ENCODE measurements at places on chromosomes 16 and 17.

- DNase-seq: no peak
Measured at GRCh38 chr16:21654466-21654865, 2.1 kb upstream of the IGSF6 start.

DNA sequence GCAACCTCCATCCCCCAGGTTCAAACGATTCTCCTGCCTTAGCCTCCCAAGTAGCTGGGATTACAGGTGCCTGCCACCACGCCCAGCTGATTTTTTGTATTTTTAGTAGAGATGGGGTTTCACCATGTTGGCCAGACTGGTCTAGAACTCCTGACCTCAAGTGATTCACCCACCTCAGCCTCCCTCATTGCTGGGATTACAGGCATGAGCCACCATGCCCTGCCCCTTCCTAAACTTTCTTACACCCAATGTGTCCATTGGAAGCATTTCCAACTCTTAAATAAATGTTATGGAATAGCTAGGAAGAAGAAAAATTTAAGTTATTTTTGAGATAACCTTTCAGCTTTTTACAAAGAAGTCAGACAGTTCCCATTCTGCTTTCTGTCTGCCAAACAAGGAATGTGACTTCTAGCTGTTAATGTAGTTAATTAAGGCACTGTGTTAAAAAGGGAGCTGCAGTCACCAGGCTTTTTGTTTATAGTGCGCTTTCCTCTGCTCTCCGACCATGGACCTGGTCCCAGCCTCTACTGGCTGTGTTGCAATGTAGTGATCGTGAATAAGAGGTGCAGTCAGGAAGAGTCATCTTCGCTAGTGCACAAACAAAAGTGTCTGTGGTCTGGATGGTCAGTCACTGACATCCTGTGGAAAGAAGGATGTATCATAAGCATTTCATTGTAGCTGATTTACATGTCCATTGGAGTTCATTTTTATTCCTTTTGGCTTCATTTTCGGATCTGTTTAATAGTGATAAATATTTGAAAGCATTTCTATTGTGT, 39.7 kb downstream of the USP10 start:
- DNase-seq: no peak

DNA sequence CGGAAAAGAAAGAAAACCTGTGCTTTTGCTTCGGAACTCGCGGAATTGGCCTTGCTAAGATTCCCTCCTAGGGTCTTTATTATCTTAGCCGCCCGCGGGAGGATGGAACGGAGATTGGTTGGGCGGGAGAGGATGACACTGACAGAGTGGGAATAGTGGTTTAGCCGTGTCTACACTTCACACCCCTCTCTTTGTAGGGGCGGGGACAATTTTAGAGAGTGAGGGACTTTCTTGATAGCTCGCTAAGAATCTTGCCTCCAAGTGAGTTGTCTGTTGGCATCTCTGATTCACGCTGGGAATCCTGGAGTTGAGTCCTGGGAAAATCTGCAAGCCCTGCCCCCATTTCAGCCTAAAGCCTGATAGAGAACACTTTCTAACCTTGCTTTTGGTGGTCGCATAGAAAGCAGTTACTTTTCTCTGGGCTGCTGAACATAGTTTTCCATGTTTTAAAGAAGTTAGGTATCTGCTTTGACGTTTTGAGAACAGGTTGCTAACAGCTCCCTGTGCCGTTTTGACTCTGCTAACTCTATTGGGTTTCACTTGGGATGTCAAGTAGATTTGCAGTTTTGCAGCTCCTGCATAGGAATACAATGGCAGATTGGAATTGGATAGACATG, 697 bp downstream of the NOL11 start:
- no peak for DNase-seq

DNA sequence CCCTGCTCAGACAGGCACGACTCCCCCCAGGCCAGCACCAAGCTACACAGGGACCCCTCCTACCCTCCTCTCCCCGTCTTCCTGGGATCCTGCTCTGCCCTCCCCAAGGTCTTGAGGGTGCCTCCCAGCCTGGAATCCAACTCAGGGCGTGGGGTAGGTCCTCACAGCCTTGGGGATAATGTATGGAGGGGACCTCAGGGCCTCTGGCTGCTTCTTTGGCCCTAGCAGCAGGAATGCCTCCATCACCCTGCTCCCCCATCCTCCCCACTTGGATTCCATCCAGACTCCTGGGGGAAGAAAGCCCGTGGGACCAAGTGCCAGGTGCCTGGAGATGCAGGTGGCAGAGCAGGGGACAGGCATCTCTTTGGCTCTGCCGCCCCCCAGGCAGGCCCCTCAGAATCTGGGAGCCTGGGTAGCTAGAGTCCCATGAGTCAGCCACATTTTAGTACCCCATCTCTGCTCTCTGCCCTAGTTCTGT, 10.7 kb upstream of the STAC2 start:
- no peak for DNase-seq

DNA sequence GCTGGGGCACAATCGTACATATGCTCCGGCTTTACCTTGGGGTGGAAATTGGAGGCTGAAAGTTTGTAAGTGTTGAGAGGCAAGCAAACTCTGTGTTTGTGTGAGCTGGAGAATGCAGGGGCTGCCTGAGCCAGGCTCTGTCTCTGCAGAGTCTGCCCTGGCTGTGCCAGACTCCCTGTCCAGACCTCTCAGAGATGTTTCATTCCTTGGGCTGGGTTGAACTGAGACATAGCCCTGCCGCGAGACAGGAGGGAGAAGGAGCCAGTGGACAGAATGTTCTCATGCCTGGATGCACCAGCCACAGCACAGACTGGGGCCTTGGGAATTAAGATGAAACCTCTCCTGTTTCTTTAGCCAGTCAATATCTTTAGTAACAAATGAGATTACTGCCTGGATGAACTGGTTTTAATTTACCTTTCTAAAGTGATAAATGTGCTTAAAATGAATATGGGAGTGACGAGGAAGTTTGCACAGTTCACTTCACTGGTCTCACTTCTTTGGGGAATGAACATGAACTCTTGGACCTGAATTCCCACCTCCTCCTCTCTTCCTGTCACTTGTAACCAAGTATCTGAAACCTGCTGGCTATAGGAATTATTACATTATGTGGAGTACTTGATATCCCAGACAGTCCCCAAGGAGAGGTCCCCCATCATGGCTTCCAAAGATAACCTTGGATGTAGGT, 40.1 kb downstream of the YPEL2 start:
- DNase-seq: peak; percentile 85

DNA sequence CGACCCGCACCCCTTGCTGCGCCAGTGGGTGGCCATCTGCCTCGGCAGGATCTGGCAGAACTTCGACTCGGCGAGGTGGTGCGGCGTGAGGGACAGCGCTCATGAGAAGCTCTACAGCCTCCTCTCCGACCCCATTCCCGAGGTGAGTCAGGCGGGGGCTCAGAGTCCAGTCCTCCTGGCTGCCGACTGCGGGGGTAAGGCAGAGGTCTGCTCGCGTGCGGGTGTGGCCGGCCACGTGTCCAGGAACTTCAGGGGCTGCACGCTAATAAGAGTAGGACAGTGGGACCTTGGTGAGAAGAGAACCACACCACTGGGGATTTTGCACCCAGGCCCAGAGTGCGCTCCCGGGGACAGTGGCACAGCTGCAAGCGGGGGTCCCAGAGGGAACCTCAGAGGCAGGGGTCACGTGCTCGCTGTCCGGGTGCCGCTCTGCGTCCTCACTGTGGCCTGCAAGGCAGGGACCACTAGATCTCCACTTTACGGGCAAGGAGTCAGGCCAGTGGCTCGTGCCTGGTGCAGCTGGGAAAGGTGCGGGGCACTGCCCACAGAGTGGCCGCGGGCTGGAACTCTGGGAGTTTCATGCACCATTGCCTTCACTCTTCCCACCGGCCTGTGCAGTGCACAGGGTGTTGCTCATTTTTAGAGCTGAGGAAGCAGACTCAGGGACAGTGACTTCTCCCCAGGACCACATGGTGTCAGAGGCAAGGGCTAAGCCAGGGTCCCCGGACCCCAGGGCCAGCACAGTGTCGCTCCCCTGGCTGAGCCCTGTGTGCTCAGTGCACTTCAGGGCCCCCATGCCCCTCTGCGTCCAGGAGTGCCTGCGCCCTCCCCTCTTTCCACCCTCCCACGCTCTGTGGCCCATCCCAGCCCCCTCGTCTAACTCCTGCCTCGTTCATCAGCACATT, 107.6 kb upstream of the CHMP6 start:
- no peak for DNase-seq

- DNase-seq: no peak
Measured at GRCh38 chr16:1620391-1620790, 8.2 kb downstream of the CRAMP1 start.

DNA sequence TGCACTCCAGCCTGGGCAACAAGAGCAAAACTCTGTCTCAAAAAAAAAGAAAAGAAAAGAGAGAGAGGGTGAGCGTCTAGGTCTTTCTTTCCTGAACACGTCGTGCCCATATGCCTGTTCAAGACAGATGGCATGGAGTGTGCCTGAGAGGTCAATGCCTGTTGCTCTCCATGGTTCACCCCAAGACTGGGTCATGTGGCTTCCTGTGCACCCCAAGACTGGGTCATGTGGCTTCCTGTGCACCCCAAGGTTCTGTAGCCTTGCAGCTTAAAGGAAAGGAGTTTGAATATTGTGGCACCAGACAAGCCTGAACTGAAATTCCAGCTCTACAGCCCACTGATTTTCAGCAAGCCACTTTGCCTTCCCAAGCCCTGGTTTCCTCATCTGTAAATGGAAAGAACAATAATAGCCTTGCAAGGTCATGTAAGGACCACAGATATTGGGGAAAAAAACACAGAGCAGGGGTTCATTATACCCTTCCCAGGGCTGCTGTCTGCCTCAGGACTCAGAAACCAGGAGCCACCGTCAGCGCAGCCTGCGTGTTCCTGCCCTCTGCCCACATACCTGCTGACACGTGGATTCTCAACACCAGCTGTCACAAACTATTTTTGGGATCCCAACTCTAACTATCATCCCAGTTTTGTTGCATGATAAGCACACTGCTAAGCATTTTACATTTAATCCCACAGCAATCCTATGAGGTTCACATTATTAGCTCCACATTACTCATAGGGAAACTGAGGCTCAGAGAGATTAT, 18.0 kb upstream of the NAGS start:
- no peak for DNase-seq

- no peak for DNase-seq
Measured at GRCh38 chr17:36935671-36936454, 1.4 kb upstream of the LHX1 start.

DNA sequence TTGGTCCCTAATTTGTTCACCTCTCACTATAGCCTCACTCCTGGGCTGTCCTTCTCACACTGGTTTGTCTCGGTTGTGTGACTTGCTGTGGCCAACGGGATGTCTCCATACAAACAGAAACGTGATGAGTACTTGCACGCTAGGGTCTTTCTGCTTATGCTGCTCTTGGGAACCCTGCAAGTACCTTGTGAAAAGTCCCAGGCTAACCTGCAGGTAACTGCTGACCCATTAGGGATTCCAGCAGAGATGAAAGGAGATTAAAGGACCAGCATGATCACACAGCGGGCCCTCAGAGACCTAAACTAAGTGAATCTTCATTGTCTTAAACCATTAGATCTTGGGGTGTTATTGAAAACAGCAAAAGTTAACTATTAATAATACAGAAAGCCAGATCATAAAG, 562.8 kb upstream of the GOT2 start:
- DNase-seq: no peak
